WTC11 (cell line): ENCODE measurements at places on chromosomes 12 and 14. TPM values are rescaled to one million over a fixed set of nuclear protein-coding genes. Genes with fewer than 3 reads are reported as not detected.

DNA sequence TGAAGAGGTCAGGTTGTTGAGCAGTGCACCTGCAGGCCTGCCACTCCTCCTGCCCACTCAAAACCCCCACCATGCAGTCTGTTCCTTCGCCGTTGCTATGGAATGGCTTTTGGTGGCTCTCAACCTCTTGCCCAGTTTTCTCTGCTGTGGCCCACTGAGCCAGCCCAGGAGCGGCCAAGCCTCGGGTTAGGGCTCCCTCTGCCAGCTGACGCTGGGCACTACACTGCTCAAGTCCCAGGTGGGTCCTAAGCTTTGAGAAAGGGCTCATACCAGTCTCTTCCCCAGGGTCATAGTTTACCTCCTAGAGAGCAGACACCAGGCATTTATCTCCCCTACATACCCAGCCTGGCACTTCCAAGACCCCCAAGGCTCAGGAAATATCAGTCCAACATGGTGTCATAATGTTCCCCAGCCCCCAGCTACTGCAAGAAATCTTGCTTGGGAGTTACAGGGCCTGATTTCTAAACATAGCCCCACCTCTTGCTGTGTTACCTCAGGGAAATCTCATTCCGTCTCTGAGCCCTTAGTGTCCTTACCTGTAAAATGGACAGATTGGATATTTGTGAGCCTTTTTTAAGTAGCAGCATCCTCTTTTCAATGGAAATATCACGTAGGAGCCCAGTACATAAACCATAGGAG, 59.4 kb downstream of the TSPAN11 start:
- peak; percentile 76 for DNase-seq

DNA sequence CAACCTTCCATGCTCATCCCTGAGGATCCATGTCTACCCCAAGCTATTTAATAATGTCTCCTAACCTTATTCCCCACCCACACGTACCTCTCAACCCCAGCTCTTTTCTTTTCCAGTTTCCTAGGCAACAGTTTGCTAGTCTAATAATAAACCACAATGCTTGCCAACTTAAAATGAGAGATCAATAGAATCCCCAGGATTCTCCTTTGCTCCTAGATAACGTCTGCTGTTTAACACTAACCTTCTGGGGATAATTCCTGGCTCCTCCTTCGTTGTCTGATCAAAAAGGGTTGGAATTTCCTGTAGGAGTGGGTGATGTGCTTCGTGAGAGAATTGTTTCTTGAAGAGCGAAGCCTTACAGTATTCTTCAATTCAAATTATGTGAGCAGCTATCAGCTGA, 42.2 kb upstream of the DBX2 start:
- DNase-seq, result no peak

DNA sequence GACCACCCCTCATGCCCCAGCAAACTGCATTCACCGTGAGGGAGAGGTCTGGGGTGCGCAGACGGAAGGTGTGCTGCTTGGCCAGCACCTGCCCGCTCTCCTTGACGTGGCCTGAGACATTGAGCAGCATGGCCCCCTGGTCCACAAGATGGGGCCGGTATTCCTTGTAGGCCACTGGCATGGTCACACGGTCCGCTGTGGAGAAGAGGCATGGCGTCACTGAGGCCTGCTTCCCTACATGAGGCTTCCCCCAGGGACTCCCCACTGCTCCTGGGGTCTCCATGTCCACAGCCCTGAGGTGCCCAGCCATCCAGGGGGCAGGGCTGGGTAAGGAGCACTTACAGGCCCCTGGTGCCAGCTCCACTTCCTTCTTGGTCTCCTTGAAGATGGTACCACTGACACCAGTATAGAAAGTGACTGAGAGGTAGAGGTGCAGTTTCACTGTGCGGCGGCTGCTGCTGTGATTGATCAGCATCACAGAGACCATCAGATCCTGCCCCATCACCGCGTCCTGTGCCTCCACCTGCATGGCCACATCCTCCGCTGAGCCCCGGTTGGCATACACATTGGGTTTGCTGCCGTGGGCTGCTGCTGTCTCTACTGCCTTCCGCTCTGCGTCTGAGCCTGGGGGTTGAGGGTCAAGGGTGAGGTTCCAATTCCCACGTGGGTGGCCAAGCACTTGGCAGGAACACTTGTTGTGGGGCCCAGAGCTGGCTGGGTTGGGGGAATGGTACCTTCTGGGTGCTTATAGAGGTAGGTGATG, 8.2 kb downstream of the TGM1 start:
- no peak for DNase-seq

DNA sequence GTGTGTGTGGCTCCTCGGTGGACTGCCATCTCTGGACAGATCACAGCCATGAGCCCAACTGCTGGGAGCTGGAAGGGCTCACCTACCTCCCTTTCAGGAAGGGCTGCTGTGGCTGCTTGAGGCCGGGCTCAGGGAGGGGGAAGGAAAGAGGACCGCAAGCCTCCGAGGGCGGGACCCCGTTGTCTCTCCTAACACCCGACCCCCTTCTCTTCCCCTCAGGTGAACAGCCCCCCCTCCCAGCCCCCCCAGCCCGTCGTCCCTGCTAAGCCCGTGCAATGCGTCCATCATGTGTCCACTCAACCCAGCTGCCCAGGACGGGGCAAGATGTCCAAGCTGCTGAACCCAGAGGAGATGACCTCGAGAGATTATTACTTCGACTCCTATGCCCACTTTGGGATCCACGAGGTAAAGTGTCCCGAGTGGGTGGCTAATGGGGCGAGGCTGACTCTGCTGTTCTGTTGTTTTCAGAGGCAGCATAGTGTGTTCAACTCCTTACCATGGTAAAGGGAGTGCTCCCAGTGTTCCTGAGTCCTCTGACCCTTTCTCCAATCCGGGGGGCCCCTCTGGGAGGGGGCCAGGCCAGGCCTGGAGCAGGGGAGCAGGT, 49.5 kb downstream of the PRMT8 start:
- DNase-seq, result no peak

- DNase-seq, result no peak
Measured at GRCh38 chr14:68632054-68632895, 160.6 kb downstream of the ZFP36L1 start.

GRCh38 chr14:89260898-89261297, 156.1 kb downstream of the FOXN3 start:
- no peak for DNase-seq

GRCh38 chr14:69694730-69695281, 72.1 kb upstream of the SRSF5 start:
- DNase-seq, result no peak

GRCh38 chr14:69625299-69626131, 14.1 kb downstream of the SUSD6 start:
- no peak for DNase-seq

- DNase-seq, result no peak
Measured at GRCh38 chr12:113910751-113911272, 55.3 kb downstream of the RBM19 start.

GRCh38 chr14:49550286-49551184, 35.6 kb downstream of the RPS29 start:
- no peak for DNase-seq

- DNase-seq, result no peak
Measured at GRCh38 chr14:93163564-93163963, 21.1 kb downstream of the MOAP1 start.

DNA sequence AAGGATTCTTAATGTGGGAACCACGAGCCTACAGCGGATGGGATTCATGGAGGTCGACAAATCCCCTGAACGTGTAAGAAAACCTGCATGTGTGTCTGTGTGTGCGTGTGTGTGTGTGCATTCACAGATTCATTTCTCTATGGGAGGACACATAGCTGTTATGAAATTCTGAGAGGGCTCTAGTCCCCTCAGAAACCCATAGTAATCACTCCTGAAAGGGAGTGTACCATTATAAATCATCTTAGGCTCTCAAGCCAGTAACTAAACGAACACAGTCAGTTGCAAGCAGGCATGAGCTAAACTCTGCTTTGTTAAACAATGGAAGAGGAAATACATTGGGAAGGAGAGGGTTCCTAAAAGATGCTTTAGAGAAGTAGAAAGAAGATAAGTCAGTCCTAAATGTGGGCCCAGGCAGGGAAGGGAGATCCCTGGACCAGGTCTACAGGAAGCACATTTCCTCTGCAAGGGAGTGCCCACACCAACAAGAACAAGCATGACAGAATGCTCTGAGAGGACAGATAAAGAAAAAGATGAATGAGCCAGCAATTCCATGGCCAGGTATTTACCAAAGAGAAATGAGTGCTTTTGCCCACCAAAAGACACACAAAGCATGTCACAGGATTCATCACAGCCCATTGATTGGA, 91.3 kb downstream of the ITPR2 start:
- DNase-seq, result no peak

DNA sequence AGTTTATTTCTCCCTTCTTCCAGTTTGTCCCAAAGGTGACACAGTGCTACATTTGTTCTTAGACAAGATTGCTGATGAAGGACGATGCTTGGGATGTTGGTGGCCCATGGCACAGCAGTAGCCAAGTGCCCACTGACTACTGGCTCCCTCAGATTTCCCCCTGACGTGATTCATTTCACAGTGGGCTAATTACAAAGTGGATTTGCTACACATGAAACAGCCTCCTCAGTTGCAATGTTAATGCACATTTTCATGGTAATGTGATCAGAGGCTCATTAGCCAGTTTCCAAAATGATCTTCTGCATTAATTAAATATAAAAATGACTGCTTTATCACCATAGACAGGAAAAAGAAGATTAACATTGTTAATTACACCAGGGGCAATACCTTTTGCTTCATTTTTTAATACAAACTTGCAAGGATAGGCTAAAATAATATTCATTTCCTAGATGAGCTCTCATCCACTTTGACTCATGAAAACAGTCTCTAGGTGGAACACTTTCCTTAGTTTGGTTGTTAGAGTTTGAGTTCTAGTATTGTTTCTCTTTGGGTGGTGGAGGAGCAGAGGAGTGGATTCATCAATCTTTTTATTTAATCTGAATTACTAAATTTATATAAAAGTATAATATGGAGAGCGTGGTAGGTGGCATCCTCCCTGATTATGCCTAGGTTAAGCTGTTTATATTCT, 250.9 kb downstream of the PDZRN4 start:
- DNase-seq, result no peak

- DNase-seq, result no peak
Measured at GRCh38 chr12:59030415-59030814, 110.1 kb upstream of the LRIG3 start.

- no peak for DNase-seq
Measured at GRCh38 chr12:685388-685787, 22.1 kb upstream of the NINJ2 start.

GRCh38 chr12:8951744-8952143, 2.3 kb upstream of the M6PR start:
- no peak for DNase-seq

TBC1D30 gene
- total RNA-seq, result 2.0 to 3.6 TPM (median 2.3 TPM) in 3 replicates

ZC3H10 gene
- 11.3 to 13.6 TPM (median 13.1 TPM) in 3 replicates for total RNA-seq

GDF3 gene
- total RNA-seq, result 34.4 to 42.0 TPM (median 38.2 TPM) in 3 replicates

TOMM20L gene
- total RNA-seq, result not detected in 3 replicates

ESRRB gene
- 1.4 to 1.8 TPM (median 1.6 TPM) in 3 replicates for total RNA-seq

CLEC6A gene
- total RNA-seq, result 0.11 to 0.20 TPM in 2 of 3 replicates, not detected in the other

BRI3BP gene
- 11.5 to 11.9 TPM (median 11.8 TPM) in 3 replicates for total RNA-seq

CELA1 gene
- total RNA-seq, result not detected in 3 replicates
